ENCODE measurements at places on chromosomes 12 and 14. TPM values are rescaled to one million over a fixed set of nuclear protein-coding genes. Genes with fewer than 3 reads are reported as not detected.

The ZDHHC22 gene
- total RNA-seq: 0.31 TPM

The ADCY4 gene
- not detected for total RNA-seq

GRCh38 chr12:124750149-124750656 is 113.5 kb downstream of the SCARB1 start:
- no peak for DNase-seq
- no peaks in the 10 kb centered on the region for H3K36me3 ChIP-seq
- H3K4me1 ChIP-seq: peaks cover 7% of the 10 kb centered on the region
- no peak overlapping the region for H3K27ac ChIP-seq
- H3K4me3 ChIP-seq: no peak overlapping the region

DNA sequence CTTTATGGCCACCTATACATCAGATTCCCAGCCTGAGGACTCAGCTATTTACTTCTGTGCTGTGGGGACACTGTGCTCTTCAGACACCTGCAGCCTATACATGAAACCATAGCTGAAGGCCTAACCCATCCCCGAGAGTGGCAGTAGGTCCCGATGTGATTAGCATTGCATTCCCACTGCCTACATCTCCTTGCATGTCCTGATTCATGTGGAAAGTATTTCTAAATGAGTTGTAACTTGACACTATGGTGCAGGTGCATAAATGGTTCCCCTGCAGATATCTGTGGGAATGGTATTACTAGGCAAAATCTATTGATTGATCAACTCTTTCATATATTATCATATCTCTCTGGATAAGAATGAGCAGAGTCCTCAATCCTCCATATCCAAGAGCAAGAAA is 433.5 kb downstream of the DAD1 start:
- H3K27me3 ChIP-seq: no peaks in the 10 kb centered on the region
- DNase-seq: no peak
- H3K4me1 ChIP-seq: no peaks in the 10 kb centered on the region
- H3K27ac ChIP-seq: no peak overlapping the region

- no peaks in the 10 kb centered on the region for H3K36me3 ChIP-seq
- peak overlapping the region; percentile 91 for H3K27ac ChIP-seq
- H3K27me3 ChIP-seq: no peaks in the 10 kb centered on the region
- peaks cover 8% of the 10 kb centered on the region for H3K4me1 ChIP-seq
Measured at GRCh38 chr12:120529641-120530417, 871 bp upstream of the COQ5 start.

GRCh38 chr14:74697011-74697410 is 15.9 kb downstream of the AREL1 start:
- no peak overlapping the region for H3K4me3 ChIP-seq
- no peak for DNase-seq
- no peak overlapping the region for H3K27ac ChIP-seq
- no peaks in the 10 kb centered on the region for H3K27me3 ChIP-seq
- no peaks in the 10 kb centered on the region for H3K36me3 ChIP-seq
- H3K4me1 ChIP-seq: no peaks in the 10 kb centered on the region

- H3K4me3 ChIP-seq: no peak overlapping the region
- no peak for DNase-seq
- no peak overlapping the region for H3K27ac ChIP-seq
- peaks cover 10% of the 10 kb centered on the region for H3K4me1 ChIP-seq
- no peaks in the 10 kb centered on the region for H3K27me3 ChIP-seq
Measured at GRCh38 chr12:92041742-92042141, 103.9 kb downstream of the BTG1 start.

DNA sequence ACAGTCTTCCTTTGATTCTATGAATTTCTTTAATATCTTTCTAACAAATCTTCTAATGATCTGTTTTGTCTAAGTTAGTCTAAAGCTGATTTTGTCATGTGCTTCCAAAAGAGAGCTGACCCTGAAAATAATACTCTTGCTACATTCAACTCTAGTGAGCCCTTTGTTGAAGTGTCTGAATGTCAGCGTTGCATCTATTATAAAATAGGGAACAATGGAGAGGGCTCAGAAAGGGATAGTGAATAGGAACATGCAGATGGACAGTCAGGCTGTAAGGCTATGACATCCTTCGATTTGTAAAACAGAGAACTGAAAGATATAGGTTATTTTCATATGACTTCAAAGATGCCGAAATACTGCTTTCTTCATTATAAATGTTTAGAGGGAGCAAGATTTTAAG is 304.5 kb downstream of the GALC start:
- H3K27ac ChIP-seq: no peak overlapping the region
- H3K36me3 ChIP-seq: no peaks in the 10 kb centered on the region
- H3K27me3 ChIP-seq: no peaks in the 10 kb centered on the region
- peaks cover 12% of the 10 kb centered on the region for H3K4me1 ChIP-seq
- H3K4me3 ChIP-seq: no peak overlapping the region
